Activated CD4-positive, alpha-beta T cell treated with anti-CD3 and anti-CD28 coated beads, Interleukin-2, amount 10 ng/mL, durations not matched to agents 7 days and 5 days (primary cell): ENCODE measurements at places on chromosomes 3 and 15. TPM values are rescaled to one million over a fixed set of nuclear protein-coding genes. Genes with fewer than 3 reads are reported as not detected.

GRCh38 chr3:119125342-119125741, 20.6 kb upstream of the TEX55 start:
- H3K27me3 ChIP-seq = peaks cover 3% of the 10 kb centered on the region
- H3K4me3 ChIP-seq = no peak overlapping the region
- no peaks in the 10 kb centered on the region for H3K36me3 ChIP-seq

GRCh38 chr3:174413062-174413912, 445.8 kb upstream of the NAALADL2 start:
- H3K27me3 ChIP-seq = no peaks in the 10 kb centered on the region
- H3K36me3 ChIP-seq = no peaks in the 10 kb centered on the region
- no peak overlapping the region for H3K27ac ChIP-seq

DNA sequence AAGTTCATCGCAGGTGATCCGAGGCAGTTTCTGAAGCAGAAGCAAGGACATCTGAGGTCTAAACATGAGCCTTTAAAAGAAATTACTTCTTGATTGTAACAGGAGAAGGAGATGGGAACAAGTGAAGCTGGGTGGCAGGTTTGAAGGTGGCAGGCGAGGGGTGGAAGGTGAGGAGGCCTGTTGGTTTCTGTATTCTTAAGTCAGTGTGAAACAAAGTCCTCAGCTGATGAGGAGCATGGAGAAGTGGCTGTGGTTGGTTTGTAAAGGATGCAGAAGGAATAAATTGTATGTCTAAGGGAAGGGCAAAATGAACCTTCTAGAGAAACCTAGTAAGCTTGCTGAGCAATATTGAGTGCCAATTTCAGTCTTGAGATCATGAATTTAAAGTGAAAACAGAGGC, 298.8 kb downstream of the CHST2 start:
- peaks cover 10% of the 10 kb centered on the region for H3K4me1 ChIP-seq
- H3K27ac ChIP-seq = no peak overlapping the region
- DNase-seq = no peak
- H3K36me3 ChIP-seq = peaks cover 2% of the 10 kb centered on the region
- H3K4me3 ChIP-seq = no peak overlapping the region
- H3K27me3 ChIP-seq = no peaks in the 10 kb centered on the region

- no peak overlapping the region for H3K4me3 ChIP-seq
- H3K4me1 ChIP-seq = peaks cover 4% of the 10 kb centered on the region
- DNase-seq = no peak
- H3K27ac ChIP-seq = no peak overlapping the region
- no peaks in the 10 kb centered on the region for H3K27me3 ChIP-seq
These were observed 126.8 kb upstream of the SUCLG2 start for GRCh38 chr3:67781218-67781617.

DNA sequence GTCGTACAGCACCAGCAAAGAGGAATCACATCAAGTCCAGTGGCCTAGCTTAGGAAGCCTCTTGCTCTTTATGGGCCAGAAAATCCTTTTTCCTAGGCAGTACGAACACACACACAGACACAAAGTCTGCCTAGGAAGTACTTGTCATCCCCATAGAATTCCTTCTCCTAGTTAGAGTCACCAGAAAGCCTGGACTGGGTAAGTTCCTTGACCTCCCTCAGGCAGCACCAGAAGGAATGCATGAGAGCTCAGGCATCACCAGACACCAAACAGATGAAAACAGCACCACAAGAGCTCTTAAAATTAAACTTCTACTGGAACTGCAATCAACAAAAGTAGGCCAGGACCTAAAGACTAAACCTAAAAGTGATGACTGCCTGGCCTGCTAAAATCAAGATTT, 192.9 kb upstream of the CCDC54 start:
- no peaks in the 10 kb centered on the region for H3K36me3 ChIP-seq
- peaks cover 1% of the 10 kb centered on the region for H3K27me3 ChIP-seq
- H3K4me3 ChIP-seq = no peak overlapping the region

GRCh38 chr3:34619990-34620389, 821.6 kb downstream of the PDCD6IP start:
- H3K4me1 ChIP-seq = no peaks in the 10 kb centered on the region
- H3K4me3 ChIP-seq = no peak overlapping the region
- no peak for DNase-seq
- no peaks in the 10 kb centered on the region for H3K27me3 ChIP-seq
- no peak overlapping the region for H3K27ac ChIP-seq
- no peaks in the 10 kb centered on the region for H3K36me3 ChIP-seq

- no peaks in the 10 kb centered on the region for H3K36me3 ChIP-seq
- peaks cover 5% of the 10 kb centered on the region for H3K27me3 ChIP-seq
- peak; percentile 57 for DNase-seq
- peak overlapping the region; percentile 56 for H3K27ac ChIP-seq
These were observed 64.6 kb downstream of the CYP11A1 start for GRCh38 chr15:74302821-74303359.

- no peak overlapping the region for H3K4me3 ChIP-seq
- H3K27me3 ChIP-seq = no peaks in the 10 kb centered on the region
- no peaks in the 10 kb centered on the region for H3K36me3 ChIP-seq
- DNase-seq = no peak
- H3K4me1 ChIP-seq = no peaks in the 10 kb centered on the region
- H3K27ac ChIP-seq = no peak overlapping the region
These were observed 208.7 kb downstream of the VGLL3 start for GRCh38 chr3:86782286-86782685.

DNA sequence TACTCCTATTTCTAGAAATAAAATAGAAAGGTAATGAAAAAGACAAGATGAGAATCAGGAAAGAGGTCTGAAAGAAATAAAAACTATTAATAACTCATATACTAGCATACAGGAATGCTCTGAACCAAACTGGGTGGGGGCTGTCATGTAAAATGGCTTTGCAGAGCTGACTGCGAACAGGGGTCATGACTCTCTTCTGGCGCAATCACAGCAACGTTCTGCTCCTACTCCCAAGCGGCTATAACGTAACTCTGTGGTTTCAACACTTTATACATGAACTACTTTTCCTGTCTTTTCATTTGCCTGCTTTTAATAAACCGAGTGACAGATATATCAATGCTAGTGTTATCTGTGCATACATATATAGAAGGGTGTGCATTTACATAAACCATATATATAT, 116.7 kb downstream of the DLG1 start:
- no peak for DNase-seq
- no peaks in the 10 kb centered on the region for H3K27me3 ChIP-seq
- H3K4me1 ChIP-seq = no peaks in the 10 kb centered on the region
- no peak overlapping the region for H3K27ac ChIP-seq
- H3K36me3 ChIP-seq = peaks cover 11% of the 10 kb centered on the region
- H3K4me3 ChIP-seq = no peak overlapping the region

- peaks cover under 1% of the 10 kb centered on the region for H3K36me3 ChIP-seq
- H3K27me3 ChIP-seq = no peaks in the 10 kb centered on the region
- DNase-seq = no peak
- H3K4me1 ChIP-seq = peaks cover 67% of the 10 kb centered on the region
- peak overlapping the region; percentile 31 for H3K27ac ChIP-seq
These were observed 62.9 kb upstream of the ZBTB38 start for GRCh38 chr3:141305436-141305835.

- no peak for DNase-seq
- peaks cover 44% of the 10 kb centered on the region for H3K36me3 ChIP-seq
- H3K4me1 ChIP-seq = peaks cover 46% of the 10 kb centered on the region
- no peak overlapping the region for H3K4me3 ChIP-seq
- peak overlapping the region; percentile 27 for H3K27ac ChIP-seq
- H3K27me3 ChIP-seq = no peaks in the 10 kb centered on the region
These were observed 2.9 kb downstream of the NCKIPSD start for GRCh38 chr3:48682786-48683185.

GRCh38 chr3:188925376-188925775, 246.4 kb upstream of the TPRG1 start:
- DNase-seq = no peak
- H3K36me3 ChIP-seq = no peaks in the 10 kb centered on the region
- no peaks in the 10 kb centered on the region for H3K27me3 ChIP-seq
- H3K4me3 ChIP-seq = no peak overlapping the region
- no peak overlapping the region for H3K27ac ChIP-seq

DNA sequence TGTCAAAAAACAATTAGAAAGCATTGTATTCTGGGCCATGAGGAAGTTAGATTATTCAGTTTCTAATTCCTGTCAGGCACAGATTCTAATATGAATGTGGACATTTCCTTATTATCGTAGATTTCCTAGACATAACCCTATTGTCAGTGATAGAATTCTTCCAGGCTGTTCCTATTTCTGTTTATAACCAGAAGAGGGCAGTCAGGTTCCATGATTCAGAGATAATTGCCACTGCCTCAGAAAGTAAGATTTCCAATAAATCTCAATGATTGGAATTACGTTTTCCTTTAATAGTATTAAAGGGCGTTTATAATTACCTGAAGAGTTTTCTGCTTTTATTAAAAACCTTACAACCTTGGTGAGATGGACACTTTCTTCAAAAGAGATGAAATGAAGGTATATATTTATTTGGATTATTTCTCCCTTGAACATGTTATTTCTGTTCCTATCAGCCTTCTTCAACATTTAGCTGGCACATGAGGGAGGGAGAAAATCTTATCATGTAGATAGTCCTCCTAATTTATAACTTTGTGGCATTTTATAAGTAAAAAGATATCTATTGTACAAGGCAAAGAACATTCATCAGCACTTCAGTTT, 439.2 kb downstream of the MCTP2 start:
- no peaks in the 10 kb centered on the region for H3K36me3 ChIP-seq
- H3K4me1 ChIP-seq = no peaks in the 10 kb centered on the region
- H3K4me3 ChIP-seq = no peak overlapping the region

DNA sequence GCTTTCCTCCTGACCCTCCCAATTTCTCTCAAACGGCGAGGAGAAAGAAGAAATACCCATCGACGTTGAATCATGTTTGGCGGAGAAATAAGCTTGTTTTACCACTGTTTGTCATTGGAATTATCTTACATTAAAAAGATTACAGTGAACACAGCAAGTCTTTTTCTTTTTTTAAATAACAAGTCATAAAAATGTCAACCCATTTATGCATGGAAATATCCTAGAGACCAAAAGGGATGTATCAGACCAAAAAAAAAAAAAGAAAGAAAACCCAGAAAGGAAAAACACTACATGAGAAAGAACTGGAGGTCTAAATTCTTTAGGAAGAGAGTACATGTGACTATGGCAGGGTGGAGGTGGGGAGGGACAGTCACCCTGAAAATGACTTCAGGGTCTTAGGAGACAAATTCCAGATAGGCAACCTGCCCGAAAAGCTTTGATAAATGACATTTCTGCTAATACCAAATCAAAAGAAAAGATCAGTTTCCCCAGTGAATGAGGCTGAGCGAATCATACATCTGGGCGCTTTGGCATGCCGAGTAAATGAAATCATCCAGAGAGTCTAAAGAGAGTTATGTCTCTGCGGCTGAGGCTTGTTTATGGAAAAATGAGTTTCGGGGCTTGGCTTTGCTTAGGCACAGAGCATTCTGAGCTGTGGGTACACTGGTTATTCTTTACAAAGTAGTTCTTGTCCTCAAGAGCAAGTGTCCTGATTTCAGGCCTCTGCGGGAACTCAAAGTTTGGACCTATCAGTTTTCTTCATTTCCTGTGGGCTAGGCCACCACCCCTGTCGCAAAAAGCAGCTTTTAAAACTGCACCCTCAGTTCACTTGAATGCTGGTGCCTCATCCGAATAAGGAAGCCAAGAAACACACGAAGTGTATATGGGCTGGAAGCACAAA, 110.1 kb upstream of the TGFBR2 start:
- H3K4me1 ChIP-seq = peaks cover 22% of the 10 kb centered on the region
- H3K27me3 ChIP-seq = no peaks in the 10 kb centered on the region
- H3K4me3 ChIP-seq = no peak overlapping the region
- no peaks in the 10 kb centered on the region for H3K36me3 ChIP-seq

Gene GASK1A
- total RNA-seq = not detected

Gene CCR3
- not detected for total RNA-seq
